HCT116 (cell line): ENCODE measurements at places on chromosomes 1 and 21. TPM values are rescaled to one million over a fixed set of nuclear protein-coding genes. Genes with fewer than 3 reads are reported as not detected.

Gene AMY2A
- total RNA-seq, result 0.42 TPM

DNA sequence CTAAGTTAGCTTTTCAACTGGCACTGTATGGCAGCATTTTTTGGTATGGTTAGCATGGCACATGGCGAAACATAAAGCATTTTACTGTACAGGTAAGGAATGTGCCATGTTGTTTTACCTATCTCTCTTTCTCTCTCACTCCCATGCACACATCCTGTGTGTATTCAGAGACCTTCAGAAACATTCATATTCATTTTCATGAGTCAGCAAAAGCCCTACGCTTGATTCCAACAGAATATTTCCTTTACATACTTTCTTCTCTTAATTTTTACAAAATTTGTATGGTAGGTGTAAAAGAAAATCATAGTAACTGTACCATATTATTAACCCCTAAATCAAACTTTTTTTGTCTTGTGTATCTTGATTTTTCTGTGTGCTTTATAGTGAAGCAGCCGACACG is 10.3 kb downstream of the SRSF11 start:
- no peak for DNase-seq

- DNase-seq, result no peak
These were observed 29.9 kb downstream of the RXRG start for GRCh38 chr1:165415068-165415467.

- DNase-seq, result no peak
These were observed 28.7 kb upstream of the RGS5 start for GRCh38 chr1:163231385-163231784.

DNA sequence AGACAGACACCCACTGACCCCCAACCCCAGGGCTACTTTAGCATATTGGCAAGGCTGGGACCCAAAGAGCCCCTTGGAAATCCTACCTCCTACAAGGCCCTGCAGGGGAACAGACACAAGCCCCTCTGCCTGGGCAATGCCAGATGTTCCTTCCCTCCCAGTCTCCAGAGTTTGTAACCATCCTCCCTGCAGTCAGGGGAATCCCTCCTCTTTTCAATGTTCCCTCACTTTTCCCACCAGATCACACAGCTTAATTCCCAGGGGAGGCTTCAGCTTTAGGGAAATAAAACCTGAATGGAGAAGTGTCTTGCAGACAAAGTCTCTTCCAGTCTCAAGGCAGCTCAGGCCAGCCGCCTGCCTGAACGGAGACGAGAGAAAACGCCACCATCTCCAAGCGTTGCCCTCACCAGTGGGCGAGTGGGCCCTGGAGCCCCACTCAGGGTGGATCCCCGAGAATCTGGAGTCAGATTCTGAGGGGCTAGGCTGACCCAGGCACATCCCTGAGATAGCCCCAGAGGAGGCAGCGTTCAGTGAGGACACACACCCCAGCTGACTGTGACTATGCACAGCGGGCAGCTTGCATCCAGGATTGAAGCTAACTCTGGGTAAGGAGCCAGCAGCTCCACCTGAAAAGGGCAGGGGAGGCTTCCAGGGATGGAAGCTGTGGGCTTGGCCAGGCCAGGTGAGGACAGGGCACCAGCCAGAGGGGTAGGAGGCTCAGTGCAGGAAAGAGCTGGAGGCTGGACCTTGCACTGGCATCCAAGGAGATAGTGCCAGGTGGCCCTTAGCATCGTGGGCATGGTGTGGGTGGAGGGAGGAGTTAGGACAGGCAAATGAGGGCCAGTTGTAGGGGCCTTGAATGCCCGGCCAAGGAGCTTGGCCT is 44.0 kb upstream of the ZC3H12A start:
- DNase-seq, result no peak
